ENCODE measurements at places on chromosomes 7 and 10. TPM values are rescaled to one million over a fixed set of nuclear protein-coding genes. Genes with fewer than 3 reads are reported as not detected.

Gene CLCN1
- polyA plus RNA-seq, result not detected

Gene NPC1L1
- polyA plus RNA-seq, result 0.42 TPM

Gene CPA2
- 0.10 TPM for polyA plus RNA-seq

Gene CCDC172
- polyA plus RNA-seq, result not detected

Gene MMRN2
- polyA plus RNA-seq, result 0.55 TPM

Gene CRYGN
- polyA plus RNA-seq, result not detected

Gene SLC13A1
- not detected for polyA plus RNA-seq

Gene ATOH7
- polyA plus RNA-seq, result not detected

Gene IQUB
- polyA plus RNA-seq, result 0.06 TPM

Gene GIMAP1
- polyA plus RNA-seq, result not detected

Gene HNRNPA2B1
- 354 TPM for polyA plus RNA-seq

Gene SHH
- polyA plus RNA-seq, result 0.01 TPM

Gene SMKR1
- 0.24 TPM for polyA plus RNA-seq

Gene AMZ1
- polyA plus RNA-seq, result 0.67 TPM

Gene PAX4
- polyA plus RNA-seq, result not detected

Gene CPN1
- polyA plus RNA-seq, result not detected

Gene VKORC1L1
- 21.3 TPM for polyA plus RNA-seq

Gene NOS3
- polyA plus RNA-seq, result 1.5 TPM

Gene SPDYE9
- polyA plus RNA-seq, result 0.06 TPM

Gene JCAD
- 41.2 TPM for polyA plus RNA-seq

Gene EIF5AL1
- 1.4 TPM for polyA plus RNA-seq
